ENCODE measurements at places on chromosomes 4 and X.

GRCh38 chr4:84928089-84928488 lies 38.4 kb downstream of the WDFY3 start:
- no peak for DNase-seq

- DNase-seq: no peak
These were observed 156.3 kb downstream of the CBR4 start for GRCh38 chr4:168853770-168854169.

GRCh38 chr4:176874721-176875445 lies 82.2 kb upstream of the VEGFC start:
- no peak for DNase-seq

DNA sequence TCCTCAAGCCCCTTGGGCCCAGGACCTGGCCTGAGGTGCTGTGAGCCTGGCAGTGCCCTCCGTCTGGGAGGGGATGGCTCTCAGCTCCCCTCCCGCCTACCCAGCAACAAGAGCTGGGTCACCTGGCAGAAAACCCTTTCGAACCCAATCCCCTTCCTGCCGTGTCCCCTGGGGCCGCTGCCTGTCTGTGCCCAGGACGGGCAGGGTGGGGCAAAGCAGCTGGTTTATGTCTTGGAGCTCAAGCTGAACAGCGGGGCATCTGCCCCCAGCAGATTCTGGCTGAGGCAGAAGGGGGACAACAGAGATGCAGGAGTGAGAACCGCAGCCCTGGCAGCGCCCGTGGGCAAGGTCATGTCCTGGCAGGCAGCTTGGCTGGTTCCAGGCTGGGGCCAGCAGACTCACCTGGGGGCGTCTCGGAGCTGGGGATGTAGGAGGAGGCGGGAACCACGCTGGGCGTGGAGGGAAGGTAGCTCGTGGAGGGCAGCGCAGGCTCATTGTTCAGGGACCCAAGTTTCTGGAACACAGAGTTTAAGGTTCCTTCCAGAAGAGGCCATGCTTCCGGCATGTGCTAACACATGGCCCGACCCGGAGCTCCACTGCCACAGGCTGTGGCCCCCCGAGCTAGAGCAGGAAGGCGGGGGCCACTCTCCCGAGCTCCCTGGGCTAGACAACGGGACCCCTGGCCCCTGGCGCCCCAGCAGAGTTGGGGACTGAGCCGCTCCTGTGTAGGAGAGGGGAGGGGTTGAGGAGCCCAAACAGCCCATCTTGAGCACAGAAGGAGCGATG lies 24.2 kb downstream of the NELFA start:
- DNase-seq: no peak

GRCh38 chr4:133379681-133380438 lies 230.8 kb downstream of the PCDH10 start:
- DNase-seq: no peak

DNA sequence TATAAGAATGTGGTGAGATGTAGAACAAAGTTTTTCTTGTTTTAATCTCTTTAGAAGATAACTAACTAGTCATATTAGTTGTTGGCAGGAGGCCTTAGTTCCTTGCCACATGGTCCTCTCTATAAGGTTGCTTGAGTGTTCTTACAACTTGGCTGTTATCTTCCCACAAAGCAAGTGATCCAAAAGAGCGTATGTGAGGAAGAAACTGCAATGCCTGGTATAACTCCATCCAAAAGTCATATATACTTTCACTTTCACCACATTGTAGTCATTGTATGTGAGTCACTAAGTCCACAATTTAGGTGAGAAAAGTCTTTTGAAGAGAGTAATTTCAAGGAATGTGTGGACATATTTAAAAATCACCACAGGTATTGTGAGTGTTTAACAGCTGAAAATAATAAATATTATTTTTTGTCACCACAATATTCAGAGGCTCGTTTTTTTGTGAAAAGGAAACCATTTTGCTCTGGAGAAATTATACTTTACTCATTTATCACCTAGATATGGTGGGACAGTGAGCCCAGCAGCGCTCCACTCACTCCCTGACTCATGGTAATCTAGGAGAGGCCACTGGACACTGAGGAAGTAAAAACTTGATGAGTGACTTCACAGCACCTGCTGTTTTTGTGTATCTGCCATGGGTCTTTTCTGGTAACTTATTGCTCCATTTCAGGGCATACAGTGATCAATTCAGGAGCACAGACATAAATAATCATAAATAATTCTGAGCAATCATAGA lies 369.4 kb upstream of the NDST3 start:
- no peak for DNase-seq

- no peak for DNase-seq
These were observed 37.7 kb upstream of the RAB33B start for GRCh38 chr4:139416073-139416673.

DNA sequence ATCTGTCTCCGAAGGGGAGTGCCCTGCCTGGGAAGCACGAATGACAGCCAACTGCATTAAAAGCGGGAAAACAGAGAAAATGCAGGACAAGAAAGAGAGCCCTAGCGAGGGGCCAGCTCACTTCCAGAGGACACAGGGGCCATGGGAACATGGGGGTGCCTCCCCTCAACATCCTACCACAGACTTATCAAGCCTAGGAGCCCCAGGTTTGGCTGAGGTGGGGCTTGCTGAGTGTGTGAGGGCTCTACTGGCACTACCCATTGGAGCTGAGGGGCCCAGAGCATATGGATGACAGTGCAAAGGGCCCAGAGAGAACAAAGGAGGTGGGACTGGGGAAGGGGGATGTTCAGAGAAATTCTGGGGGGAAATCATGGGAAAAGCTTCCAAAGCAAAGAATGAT lies 101.8 kb downstream of the PJA1 start:
- no peak for DNase-seq

DNA sequence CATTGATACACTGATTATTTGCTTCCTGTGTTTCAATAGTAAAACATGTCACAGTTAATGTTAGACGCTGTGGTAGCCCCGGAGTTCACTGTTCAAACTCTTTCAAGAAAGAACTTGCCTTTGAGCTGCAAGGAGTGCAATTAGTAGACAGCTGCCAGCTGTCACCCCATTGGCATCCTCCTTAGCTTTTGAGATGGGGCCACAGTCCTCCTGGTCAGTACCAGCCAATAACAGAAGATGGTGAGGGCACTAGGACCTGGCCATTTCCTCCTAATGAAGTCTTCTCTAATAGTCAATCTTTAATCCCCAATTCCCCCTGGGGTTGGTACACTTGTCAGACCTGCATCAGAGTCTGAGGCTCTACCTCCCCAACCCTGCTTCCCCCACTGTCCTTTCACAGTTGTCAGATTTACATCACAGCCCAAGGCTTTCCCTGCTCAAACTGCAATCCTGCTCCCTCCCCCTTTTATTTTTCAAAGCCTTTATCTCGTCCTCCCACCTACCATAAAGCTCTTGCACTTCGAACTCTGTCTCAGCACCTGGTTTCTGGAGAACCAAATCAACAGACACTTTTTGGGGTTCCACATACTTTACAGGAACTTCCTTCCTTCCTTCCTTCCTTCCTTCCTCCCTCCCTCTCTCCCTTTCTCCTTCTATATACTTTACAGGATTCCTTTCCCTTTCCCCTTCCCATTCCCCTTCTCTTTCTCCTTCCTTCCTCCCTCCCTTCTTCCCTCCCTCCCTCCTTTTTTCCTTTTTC lies 182.0 kb downstream of the RASL11B start:
- DNase-seq: no peak

GRCh38 chrX:10112510-10112909 lies 44.3 kb upstream of the CLCN4 start:
- no peak for DNase-seq

GRCh38 chr4:158760866-158761265 lies 8.0 kb upstream of the FNIP2 start:
- no peak for DNase-seq

GRCh38 chr4:140061659-140062289 lies 92.2 kb downstream of the MAML3 start:
- DNase-seq: no peak

DNA sequence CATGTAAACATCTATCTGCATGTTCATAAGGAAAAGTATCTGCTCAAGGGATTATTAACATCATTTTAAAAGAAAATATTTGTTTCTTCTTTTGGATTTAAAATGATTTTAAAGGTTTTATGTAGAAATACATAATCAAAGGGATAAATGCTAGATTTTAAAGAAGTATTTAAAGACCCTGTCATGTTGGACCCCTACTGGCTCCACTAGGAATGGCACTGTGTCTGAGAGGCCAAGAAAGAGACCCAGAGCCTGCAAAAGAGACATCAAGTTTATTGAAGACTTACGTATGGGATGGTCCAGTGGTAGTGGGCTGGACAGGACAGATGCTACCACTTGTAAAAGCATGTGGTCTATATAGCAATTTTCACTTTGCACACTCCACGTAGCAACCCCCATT lies 78.7 kb upstream of the PCDH18 start:
- no peak for DNase-seq

GRCh38 chrX:25049971-25050370 lies 34.2 kb upstream of the ARX start:
- DNase-seq: no peak

DNA sequence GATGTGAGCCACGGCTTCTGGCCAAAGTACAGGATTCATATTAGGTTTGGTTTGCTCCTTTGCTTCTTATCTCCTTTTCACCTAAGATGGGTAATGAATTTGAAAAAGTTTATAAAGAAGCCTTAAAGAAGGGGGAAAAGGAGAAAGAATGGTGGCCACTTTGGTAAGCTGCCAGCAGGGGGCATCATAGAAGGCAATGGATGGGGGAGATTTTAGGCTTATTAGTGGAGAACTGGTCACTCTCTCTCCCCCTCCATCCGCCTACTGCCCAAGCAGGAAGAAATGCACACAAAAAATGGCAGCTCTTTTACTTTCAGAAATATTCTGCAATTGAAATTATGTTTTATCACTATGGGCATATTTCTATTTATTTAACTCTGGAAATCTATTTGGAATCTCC lies 32.0 kb downstream of the SPARCL1 start:
- no peak for DNase-seq

DNA sequence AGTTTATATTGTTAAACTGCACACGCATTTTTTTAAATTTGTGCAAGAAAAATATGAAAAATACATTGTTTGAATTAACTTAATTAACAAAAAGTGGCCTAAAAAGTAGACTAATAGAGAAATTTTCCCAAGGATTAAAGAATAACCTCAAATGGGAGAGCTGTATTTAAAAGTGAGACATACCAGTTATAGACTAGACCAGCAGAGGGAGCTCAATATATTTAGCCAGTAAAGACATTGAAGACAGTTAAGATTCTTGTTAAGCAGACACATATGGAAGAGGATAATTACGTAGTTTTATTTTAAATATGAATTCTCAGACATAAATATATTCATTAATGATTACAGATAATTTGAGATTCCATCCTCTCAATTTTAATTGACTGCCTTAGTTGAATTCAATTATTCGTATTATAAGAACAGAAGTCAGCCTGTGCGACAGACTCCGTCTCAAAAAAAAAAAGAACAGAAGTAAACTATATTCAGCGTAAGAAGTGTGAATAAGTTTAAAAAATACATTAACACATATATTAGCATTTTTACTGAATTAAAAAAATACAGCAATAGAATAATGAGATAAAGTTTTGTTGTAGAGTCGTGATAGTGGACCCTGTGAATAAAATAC lies 64.8 kb downstream of the GLRA3 start:
- peak; percentile 4 for DNase-seq

GRCh38 chr4:99857307-99857706 lies 36.9 kb downstream of the LAMTOR3 start:
- DNase-seq: no peak

GRCh38 chrX:55011294-55011693 lies 11.1 kb downstream of the APEX2 start:
- DNase-seq: no peak

- no peak for DNase-seq
These were observed 4.8 kb upstream of the UBE2D3 start for GRCh38 chr4:102832105-102832504.

DNA sequence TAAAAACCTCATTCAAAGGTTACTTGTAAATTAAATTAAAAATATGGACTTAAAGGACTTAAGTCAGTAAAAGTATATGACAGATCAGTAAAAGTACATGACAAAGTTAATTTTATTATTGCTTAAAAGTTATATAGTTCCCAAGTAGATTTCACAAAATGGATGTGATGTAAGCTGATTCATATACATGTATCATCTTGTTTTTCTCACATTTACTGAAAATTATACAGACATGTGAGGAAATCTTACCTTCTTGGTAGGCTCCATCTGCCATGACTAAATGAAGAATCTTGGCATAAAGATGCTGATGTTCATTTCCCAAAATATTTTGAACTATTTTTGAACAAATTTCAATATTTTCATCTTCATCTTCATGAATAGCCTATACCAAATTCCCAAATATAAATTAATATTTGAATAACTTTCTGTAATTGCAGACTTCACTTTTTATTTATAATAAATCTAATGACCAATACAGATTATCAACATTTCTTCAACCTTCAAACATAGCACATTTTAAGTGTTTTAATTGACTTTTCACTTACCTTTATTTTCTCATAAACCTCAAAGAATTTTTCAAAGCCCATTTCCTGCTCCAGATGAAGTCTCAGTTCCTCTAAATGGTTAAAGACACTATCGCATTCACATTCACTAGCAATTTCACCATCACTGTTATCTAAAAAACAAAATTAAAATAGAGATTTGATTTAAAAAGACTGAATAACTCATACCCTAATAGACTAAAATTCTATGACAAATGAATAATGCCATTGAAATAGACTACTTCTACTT lies 129.4 kb upstream of the SH3RF1 start:
- DNase-seq: no peak

DNA sequence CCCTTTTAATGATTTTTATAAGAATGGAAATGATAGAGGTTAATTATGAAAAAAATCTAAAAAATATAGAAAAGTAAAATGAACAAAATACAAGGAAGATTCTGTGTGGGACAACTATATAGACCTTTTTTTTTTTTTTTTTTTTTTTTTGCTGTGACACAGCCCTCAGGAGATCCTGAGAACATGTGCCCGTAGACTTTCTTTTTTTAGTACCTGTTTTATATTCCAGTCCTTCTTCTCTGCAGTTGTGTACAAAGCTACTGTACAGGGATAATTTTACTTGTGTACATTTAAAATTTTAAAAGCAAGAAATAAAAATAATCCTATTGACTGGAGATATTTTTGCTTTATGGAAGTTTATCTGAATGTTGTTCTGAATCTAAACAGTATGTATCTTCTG lies 85.5 kb downstream of the KDM6A start:
- no peak for DNase-seq

GRCh38 chr4:2932321-2932950 lies 30.8 kb downstream of the NOP14 start:
- DNase-seq: no peak

- DNase-seq: no peak
These were observed 2412.8 kb downstream of the ARAP2 start for GRCh38 chr4:33831442-33832066.

- DNase-seq: no peak
These were observed 47.3 kb downstream of the PJA1 start for GRCh38 chrX:69117876-69118526.

- no peak for DNase-seq
These were observed 4.2 kb downstream of the VSIG4 start for GRCh38 chrX:66035667-66036066.

DNA sequence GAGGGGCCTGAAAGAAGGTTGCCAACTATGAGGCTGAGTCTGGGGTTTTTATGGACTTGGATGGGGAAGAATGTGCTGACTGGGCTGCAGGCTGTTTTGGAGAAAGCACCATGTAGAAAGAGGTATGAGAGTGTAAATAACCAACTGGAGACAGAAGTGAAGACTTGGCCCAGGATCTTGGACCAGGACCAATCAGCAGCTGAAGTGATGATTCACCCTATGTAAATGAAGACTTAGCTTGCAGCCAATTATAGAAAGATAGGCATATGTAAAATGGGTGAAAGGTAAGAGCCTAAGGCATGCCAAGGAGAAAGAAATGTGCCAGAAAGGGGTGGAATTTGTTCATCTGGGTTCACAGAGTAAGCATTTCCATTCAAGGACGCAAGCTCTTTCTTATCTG lies 856.7 kb upstream of the PRKX start:
- no peak for DNase-seq

- no peak for DNase-seq
These were observed 678.3 kb upstream of the NR3C2 start for GRCh38 chr4:149120331-149121022.
